Esophagus mucosa (tissue), 1 donor: ENCODE measurements at places on chromosomes 16 and 17.

DNA sequence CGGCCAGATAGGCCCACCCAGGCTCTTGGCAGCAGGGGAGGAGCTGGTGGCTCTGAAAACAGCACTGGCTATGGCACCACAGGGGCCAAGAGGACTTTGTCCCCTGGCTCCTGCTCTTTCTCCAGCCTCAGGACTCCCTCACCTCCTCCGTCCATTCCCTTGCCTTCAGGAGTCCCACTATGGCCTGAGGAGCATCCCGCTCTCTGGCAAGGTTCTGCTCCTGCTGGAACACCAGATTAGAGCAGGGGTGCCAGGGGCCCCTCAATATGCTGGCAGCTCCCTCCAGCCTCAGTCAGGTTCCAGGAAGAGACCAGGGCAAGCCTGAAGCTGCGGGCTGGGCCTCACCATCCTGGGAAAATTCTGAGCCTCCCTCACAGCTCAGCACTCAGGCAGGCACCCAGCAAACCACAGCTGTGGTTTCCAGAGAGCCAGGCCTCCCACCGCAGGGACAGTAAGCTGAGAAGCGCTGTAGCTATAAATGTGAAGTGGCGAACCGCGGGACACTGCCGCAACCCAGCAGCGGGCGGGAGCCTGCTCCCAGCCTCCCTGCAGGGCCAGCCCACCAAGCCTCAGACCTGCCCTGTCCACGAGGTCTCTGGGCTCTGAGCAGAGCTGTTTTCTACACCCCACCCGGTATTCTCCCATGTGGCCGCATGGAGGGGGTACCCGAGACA, 25.7 kb downstream of the C17orf100 start:
- ATAC-seq = no peak

- ATAC-seq = peak; percentile 10
Measured at GRCh38 chr17:31843070-31843745, 15.8 kb downstream of the COPRS start.

GRCh38 chr16:66357523-66357928, 9.0 kb upstream of the CDH5 start:
- no peak for ATAC-seq

DNA sequence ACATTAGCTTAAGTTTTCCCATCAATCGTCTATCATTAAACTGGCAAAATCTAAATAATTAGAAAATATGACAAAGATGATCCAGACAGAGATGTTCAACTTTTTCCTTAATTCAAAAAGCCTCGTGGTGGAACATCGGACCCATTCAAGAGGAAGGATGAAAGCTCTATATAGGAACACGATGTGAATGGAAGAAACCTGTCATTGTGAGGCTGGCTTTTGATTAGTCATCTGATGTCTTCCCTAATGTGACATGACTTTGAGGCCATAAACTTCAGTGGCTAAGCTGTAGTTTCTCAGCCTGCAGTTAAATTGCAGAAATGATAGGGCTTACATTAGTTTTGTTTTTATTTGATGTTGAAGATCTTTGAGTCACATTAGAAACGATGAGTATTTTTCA, 1.0 kb downstream of the AMZ2 start:
- no peak for ATAC-seq

- no peak for ATAC-seq
Measured at GRCh38 chr16:59697236-59697635, 963.1 kb upstream of the GOT2 start.

- peak; percentile 57 for ATAC-seq
Measured at GRCh38 chr17:69812240-69812837, 262.7 kb upstream of the KCNJ16 start.

- no peak for ATAC-seq
Measured at GRCh38 chr17:65759532-65759931, 198.1 kb upstream of the AXIN2 start.

DNA sequence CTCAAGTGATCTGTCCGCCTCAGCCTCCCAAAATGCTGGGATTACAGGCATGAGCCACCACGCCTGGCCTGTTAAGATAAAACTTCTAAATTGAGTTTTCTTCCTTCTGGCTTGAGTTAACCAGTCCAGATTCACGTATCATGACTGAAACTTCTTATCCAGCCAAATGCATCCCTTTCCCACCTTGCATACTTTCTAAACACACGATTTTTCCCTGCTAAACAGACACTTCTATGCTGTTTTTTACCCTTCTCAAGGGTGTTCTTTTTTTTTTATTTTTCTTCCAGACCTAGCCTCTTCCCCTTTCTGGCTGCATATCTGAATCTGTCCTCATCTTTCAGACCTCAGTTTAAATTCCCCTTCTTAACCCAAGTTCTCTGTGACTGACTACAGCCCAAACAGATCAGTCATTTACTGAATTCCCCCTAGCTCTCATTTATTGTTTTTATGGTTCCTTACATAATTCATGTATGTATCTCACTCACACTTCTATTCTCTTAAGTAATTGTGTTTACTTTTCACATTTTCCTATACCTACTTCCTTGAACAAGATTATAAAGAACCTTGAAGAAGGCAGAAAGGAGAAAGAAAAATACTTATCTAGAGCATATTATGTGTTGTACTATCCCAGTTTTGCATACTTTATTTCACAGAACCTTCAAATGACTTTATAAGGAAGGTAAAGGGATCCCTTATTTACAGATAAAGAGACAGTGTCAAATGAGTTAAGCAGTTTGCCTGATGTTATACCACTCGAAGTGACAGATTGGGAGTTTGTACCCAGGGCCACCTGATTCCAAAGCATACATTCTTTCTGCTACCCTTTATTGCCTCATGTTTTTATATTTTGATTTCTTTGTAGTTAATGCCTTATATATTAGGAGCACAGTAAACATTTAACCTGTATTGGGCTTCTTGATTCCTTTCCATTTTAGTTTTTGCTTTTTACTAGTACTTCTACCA, 5.2 kb downstream of the EVI2B start:
- ATAC-seq = no peak

GRCh38 chr16:87065446-87066132, 251.6 kb downstream of the C16orf95 start:
- ATAC-seq = no peak

GRCh38 chr17:79941088-79942010, 94.3 kb downstream of the TBC1D16 start:
- no peak for ATAC-seq

- ATAC-seq = no peak
Measured at GRCh38 chr16:79213214-79213613, 387.3 kb downstream of the MAF start.

- ATAC-seq = peak; percentile 80
Measured at GRCh38 chr17:73956595-73957465, 246.6 kb upstream of the RPL38 start.

DNA sequence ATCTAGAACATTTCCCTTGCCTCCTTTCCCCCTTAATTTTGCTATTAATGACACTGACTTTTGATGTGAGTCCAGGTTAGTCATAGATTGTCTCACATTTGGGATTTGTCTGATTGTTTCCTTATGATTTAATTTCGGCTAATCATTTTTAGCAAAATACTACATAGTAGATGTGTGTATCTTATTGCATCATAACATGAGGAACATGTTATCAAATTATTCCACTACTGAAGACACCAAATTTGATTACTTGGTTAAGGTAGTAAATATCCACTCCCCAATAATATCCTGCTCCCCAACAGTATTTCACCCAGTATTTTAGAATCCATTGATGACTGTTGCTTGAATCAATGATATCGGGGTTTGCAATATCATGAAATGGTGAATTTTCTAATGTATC, 2.7 kb downstream of the POLG2 start:
- ATAC-seq = no peak

DNA sequence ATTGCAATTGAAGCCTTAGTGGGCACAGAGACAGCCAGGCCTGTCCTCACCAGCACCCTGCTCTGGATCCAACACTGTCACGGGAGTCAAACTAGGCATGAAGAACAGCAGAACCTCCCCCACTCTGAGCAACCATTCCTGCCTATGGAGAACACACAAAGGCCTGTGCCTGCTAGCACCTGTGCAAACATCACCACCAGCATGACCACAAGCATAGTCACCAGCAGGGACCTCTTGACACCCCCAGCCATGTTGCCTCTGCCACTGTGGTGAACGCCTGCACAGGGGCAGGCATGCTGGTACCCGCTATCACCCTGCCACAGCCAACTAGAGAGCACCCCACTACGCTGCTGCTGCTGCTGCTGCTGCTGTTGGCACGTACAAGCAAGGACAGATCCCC, 51.7 kb downstream of the CMC2 start:
- ATAC-seq = peak; percentile 66

DNA sequence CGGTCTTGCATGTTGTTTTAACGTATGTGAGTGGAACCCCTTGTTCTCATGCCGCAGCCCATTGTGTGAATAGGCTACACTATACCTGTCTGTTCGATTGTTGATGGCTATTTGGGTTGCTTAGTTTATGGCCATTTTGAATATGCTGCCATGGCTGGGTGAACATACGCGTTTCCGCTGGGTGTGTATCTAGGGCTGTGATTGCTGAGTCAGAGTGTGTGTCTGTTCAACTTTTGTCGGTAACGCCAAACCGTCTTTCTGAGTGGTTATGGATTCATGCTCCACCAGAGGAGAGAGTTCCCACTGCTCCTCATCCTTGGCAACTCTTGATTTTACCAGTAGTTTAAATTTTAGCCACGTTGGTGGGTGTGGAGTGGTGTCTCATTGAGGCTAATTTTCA, 77.0 kb downstream of the METRNL start:
- ATAC-seq = no peak

DNA sequence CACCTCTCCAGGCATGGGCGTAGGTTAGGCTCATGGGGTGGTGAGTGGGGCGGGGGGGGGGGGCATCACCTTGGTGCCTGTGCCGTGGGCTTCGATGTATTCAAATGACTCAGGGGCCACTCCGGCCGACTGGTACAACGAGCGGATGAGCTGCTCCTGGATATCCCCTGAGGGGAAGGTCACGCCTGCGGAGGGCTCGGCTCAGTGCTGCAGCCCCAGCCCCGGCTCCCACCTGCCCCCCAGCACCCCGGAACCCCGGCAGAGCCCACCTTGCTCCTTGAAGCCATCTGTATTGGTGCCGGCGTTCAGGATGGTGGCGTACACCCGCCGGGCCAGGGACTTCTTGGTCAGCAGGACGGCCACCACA, 5.4 kb downstream of the FASN start:
- ATAC-seq = no peak

GRCh38 chr17:7575481-7575883, 4.0 kb upstream of the CD68 start:
- ATAC-seq = no peak

GRCh38 chr16:51146256-51146924, 4.7 kb downstream of the SALL1 start:
- ATAC-seq = no peak

DNA sequence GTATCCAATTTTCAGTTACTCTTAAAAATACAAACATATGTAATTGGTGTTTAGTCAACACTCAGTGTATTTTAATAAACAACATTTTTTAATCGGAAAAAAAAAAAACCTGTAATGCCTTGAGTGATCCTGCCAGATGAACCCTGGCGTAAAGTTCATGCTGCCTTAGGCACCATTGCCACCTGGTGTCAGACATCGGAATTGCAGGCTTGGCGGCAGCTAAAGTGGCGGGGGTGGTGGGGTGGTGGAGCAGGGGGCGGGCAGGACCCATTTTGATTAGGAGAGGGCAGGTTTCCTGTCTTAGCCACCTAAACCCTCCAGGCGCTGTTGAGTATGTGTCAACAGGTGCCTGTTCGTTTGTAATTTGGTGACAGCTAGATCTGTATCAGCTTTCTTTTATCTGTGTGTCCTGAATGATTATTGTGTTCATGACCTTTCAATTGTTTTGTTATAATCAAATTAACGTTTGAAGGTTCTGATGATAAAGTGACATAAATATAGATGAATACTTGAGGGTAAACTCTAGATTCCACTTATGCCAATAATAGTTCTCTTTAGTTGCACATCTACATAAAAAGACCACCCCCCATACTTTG, 588.7 kb downstream of the CDH13 start:
- ATAC-seq = no peak

DNA sequence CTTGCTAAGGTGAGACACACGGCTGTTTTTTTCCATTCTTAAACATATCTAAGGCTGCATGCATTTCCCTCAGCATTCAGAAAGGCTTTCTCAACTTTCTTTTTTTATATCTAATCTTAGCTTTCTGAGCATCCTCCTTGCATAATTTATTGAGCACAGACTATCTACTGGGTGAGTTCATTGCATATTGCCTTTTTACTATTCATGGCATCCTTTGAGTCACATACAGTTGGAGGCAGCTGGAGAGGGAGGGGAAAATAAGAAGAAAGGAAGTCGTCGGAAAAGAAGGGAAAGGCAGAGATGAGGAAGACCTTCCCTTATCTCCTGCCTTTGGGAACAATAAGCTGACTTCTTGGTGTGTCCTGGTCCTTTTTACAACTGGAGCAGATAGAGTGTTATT, 468.3 kb downstream of the SLC39A11 start:
- no peak for ATAC-seq

- ATAC-seq = no peak
Measured at GRCh38 chr17:68782789-68783188, 172.4 kb downstream of the ABCA8 start.

GRCh38 chr16:75231570-75231969, 12.8 kb downstream of the CTRB1 start:
- ATAC-seq = no peak

DNA sequence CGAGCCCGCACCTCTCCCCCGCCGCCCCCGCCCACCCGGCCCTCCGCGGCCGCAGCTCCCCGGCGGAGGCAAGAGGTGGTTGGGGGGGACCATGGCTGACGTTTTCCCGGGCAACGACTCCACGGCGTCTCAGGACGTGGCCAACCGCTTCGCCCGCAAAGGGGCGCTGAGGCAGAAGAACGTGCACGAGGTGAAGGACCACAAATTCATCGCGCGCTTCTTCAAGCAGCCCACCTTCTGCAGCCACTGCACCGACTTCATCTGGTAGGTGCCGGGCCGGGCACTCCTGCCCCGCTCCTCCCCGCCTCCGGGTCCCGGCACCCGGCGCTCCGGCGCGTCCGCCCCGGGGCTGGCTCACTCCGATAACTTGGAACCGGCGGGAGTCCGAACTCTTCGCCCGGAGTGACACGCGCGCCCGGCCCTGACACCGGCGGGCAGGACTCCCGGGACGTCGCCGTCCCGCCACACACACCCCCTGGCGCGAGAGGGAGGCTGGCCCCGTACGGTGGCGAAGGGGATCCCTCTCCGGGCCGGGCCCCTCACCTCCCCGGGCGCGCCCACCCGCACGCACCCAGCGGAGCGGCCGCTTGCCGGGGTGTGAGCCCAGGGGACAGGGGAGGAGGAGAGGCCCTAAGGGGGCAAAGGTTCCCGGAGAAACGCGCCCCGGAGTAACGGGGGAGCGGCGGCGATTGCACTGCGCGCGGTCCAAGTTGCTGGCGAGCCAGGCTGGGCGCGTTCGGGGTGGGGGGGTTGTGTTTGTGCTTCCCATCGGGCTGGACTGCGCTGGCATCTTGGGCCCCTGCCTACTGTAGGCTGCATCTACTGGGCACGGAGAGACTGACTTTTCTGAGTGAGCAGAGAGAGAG, 581 bp downstream of the PRKCA start:
- ATAC-seq = peak; percentile 37

GRCh38 chr16:24203675-24204074, 52.5 kb upstream of the CACNG3 start:
- no peak for ATAC-seq
